ENCODE measurements at places on chromosomes 1 and 21.

GRCh38 chr1:63746129-63746864, 27.5 kb upstream of the ROR1 start:
- no peak for DNase-seq

- no peak for DNase-seq
These were observed 64.2 kb upstream of the SCYL3 start for GRCh38 chr1:169957884-169958283.

- no peak for DNase-seq
These were observed 8.0 kb downstream of the SMIM12 start for GRCh38 chr1:34851431-34852105.

DNA sequence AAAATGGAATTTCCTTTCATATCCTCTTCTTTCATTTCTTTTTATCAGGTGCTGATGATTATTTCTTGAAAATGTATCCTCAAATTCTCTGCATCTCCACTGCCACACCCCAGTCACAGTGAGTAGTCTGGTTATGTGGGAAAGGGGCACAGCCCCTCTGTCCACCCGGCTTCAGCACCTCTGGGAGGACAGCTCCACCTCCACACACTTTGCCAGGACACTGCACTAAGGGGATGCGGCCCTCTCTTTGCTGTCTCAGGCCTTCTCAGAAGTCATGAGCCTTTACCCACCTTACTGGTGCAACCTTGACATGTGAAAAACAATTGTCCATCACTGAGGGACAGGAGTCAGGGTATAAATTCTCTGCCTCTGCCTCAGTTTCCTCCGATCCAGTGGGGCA, 433.1 kb downstream of the PCP4 start:
- DNase-seq: no peak

DNA sequence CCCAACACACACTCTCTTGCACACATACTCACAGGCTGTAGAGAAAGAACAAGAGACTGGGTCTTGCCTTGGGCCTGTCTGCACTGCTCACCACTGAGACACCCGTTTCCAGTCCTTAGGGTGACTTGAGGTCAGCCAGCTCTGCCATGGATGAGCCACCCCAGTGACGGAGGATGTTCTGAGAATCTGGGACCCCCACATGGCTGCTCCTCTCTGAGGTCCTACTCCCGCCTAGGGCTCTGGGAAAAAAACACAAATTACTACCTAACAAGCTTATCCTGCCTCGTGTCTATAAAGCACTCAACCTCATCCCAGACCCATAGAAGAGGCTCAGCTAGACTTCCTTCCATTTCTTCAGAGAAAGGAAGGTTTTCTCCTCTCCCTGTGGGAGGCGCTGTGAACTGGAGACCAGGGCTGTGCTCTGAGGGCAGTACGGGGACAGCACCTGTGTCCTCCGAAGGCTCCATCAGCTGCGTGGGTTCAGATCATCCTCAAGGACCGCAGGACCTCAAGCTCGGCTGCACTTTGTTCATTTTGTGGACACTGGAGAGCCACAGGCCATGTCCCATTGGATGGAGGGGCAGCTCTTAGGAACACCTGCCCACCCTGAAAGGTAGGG, 4.3 kb upstream of the CLEC20A start:
- DNase-seq: no peak

DNA sequence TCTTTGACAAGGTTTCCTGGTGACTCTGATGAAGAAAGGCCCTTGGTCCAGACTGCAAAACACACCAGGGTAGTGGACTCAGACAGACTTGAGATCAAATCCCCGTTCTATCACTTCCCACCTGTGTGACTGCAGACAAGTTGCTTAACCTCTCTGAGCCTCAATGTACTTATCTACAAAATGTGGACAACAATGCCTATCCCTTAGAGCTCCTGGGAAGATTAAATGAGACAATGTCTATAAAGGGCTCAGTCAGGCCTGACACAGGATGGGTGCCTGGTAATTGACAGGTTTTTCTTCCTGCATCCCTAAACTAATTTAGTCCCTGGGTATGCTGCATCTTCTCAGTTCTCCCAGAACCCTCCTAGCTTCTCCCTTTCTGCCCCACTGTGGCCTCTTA, 37.9 kb upstream of the ZBTB40 start:
- no peak for DNase-seq

All from activated CD4-positive, alpha-beta T cell treated with anti-CD3 and anti-CD28 coated beads for 1 hour (primary cell).